Stimulated activated naive CD8-positive, alpha-beta T cell treated with anti-CD3 and anti-CD28 coated beads, Interleukin-15, Interleukin-2, amounts not matched to agents 100 U/mL and 50 U/mL, for 24 hours (primary cell): ENCODE measurements at places on chromosomes 4 and X.

- no peak for DNase-seq
These were observed 37.0 kb downstream of the SH2D1A start for GRCh38 chrX:124383354-124383753.

GRCh38 chr4:155742310-155743015 lies 16.4 kb upstream of the GUCY1B1 start:
- DNase-seq: no peak

GRCh38 chr4:151259752-151260151 lies 17.2 kb upstream of the PRSS48 start:
- no peak for DNase-seq

DNA sequence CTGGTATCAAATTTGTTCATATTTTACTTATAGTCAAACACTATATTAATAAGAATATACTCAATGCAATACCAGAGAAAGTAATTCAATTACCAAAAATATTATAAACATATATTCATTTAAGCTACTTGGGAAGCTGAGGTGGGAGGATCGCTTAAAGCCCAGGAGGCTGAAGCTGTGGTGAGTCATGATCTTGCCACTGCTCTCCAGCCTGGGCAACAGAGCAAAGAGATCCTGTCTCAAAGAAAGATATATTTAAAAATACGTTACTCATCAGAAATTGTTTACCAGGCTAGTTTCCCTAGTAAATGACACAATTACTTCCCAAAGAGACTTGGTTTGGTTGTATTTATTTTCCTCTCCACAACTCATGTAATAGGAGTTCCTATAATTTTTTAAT lies 433.6 kb downstream of the GASK1B start:
- no peak for DNase-seq

GRCh38 chr4:152572417-152573086 lies 36.7 kb upstream of the FBXW7 start:
- DNase-seq: no peak

- DNase-seq: no peak
These were observed 876 bp downstream of the HPRT1 start for GRCh38 chrX:134460862-134461220.

DNA sequence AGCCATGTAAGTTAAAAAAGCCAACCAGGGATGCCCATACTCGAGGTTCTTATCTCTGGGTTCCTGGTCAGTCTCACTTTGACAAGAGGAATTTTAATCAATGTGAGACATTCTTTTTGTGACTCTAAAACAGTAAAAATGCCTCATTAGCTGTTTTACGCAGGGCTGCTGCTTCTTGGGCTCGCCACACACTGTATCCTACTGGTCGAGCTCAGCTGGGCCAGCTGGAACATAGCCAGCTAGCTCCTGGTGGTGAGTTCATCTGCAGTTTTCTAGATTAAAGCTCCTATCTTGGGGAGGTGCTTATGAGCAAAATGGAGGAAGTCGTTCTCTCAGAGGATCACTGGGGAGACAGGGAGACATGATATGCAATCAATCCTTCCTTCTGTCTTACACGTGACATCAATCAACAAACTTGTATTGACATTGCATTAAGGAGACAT lies 55.9 kb upstream of the LEF1 start:
- no peak for DNase-seq
